ENCODE measurements at places on chromosomes 1 and 21. TPM values are rescaled to one million over a fixed set of nuclear protein-coding genes. Genes with fewer than 3 reads are reported as not detected.

- H3K27me3 ChIP-seq, result no peaks in the 10 kb centered on the region
- H3K4me3 ChIP-seq, result no peak overlapping the region
- peaks cover 26% of the 10 kb centered on the region for H3K36me3 ChIP-seq
- H3K4me1 ChIP-seq, result no peaks in the 10 kb centered on the region
- H3K27ac ChIP-seq, result no peak overlapping the region
- no peak for DNase-seq
Observed at GRCh38 chr1:114453361-114453784, 57.6 kb downstream of the TRIM33 start.

GRCh38 chr1:33805988-33806387 is 57.9 kb upstream of the HMGB4 start:
- H3K4me3 ChIP-seq, result no peak overlapping the region
- peaks cover 17% of the 10 kb centered on the region for H3K27me3 ChIP-seq
- H3K27ac ChIP-seq, result no peak overlapping the region
- H3K4me1 ChIP-seq, result no peaks in the 10 kb centered on the region

DNA sequence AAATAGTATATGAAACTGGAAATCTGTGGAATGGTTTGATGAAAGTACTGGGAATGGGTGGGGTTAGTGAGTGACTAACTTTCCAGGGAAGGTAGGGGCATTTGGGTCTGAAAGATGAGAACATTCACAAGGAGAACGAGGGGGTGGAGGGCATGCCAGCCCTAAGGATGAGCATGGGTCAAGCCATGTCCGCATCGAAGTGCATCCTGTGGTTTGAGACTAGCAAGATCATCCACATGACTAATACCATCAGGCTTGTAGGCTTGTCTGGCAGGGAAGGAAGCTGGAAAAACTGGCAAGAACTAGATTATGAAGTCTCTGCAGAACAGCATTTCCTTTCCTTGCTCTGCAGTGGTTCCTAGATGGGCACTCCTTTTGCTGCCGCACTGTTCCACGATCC is 70.4 kb upstream of the UBE2U start:
- no peak overlapping the region for H3K4me3 ChIP-seq
- no peak for DNase-seq
- H3K36me3 ChIP-seq, result no peaks in the 10 kb centered on the region
- no peaks in the 10 kb centered on the region for H3K4me1 ChIP-seq
- H3K27me3 ChIP-seq, result no peaks in the 10 kb centered on the region

DNA sequence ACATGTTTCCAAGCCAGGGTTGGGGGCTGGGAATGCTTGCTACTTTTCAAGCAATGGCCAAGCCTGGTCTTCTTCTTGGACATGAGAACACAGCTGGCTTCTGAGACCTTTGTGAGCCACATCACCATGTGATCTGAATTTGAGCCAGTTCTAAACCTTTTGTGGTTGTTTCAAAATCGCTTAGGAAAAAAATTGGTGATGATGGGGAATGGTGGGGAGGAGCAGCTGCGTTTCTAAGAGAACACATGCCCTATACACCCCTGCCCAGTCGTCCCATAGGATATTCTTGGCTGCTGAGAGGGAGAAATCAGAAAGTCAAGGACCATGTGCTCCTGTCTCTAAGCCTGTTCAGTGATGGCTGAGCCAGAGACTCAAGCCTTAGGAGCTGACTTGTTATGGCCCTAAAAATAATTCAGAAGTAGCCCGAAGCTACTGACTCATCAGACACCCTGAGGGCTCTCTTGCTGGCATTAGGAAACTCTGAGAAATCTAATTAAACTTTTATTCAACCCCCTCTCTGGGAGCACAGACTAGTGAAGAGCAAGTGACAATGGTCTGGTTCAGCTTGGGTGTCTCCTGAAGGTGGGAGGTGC is 30.5 kb downstream of the CCDC185 start:
- no peak overlapping the region for H3K4me3 ChIP-seq
- no peaks in the 10 kb centered on the region for H3K27me3 ChIP-seq
- no peaks in the 10 kb centered on the region for H3K4me1 ChIP-seq
- no peaks in the 10 kb centered on the region for H3K36me3 ChIP-seq

DNA sequence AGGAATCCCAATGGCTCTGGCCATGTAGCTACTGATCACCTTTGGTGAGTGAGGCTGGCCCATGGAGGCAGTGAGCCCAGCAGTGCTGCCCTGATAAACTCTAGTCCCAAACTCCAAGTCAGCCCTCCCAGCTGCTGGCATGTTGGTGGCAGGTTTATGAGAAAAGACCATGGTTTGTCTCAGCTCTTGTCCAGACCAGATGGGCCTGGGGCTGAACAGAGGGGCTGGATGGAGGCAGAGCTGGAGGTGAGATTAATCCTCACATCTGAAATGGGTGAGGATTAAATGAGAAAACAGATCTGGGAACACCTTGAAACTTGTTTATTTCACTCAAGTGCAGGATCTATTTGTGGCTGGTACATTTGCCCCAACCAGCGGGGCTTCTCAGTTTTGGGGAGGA is 3.2 kb downstream of the TMEM269 start:
- peaks cover 4% of the 10 kb centered on the region for H3K4me1 ChIP-seq
- no peak overlapping the region for H3K27ac ChIP-seq
- H3K4me3 ChIP-seq, result no peak overlapping the region
- DNase-seq, result no peak

DNA sequence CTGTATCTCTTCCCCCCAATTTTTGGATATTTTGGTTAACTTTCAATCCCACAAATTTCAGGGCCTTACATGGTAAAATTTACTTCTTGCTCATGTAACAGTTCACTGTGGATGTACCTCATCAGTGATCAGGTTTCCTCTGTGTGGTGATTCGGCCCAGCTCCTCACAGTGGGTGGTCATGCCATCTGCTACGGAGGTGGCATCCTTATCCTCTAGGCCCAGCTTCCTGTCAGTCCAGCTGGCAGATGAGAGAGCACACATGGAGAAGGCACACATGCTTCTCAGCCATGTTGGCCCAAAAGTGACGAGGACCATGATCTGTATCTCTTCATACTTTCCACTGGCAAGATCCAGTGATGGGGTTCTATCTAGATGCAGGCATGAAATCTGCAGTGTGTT is 27.2 kb downstream of the PCBP3 start:
- no peak overlapping the region for H3K4me3 ChIP-seq
- no peaks in the 10 kb centered on the region for H3K4me1 ChIP-seq
- no peaks in the 10 kb centered on the region for H3K36me3 ChIP-seq
- H3K27me3 ChIP-seq, result no peaks in the 10 kb centered on the region
- H3K27ac ChIP-seq, result no peak overlapping the region
- no peak for DNase-seq

DNA sequence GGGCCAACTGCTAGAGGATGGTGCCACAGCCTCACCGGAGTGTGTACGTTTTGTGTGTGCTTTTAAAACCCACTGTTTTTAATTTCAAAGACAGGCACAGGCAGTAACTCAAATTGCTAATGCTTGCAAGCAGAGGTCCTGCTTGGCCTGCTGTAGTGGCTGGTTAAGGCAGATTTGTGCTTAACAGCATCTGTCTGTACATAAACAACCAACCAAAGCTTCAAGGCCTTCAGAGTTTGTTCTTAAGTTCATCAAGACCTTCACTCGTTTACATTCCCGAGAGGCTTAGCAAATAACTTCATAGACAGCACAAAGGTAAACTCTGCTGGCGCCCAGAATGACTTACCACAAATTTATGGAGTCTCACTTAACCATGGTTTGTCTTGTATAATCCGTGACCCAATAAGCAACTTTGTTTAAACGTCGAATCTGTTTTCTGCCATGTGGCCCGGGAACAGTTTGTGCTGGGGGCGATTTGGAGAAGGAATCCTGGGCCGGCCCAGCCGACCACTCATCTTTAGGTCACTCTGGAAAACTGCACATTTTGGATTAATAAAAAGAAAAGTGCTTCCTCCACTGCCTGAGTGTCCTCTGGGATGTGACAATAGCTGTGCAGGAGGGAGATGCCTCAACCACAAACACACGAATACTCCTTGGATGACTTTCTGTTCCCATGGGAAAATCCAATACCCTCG is 58.1 kb downstream of the CAPZB start:
- H3K27ac ChIP-seq, result peak overlapping the region; percentile 85
- H3K4me3 ChIP-seq, result no peak overlapping the region
- no peaks in the 10 kb centered on the region for H3K36me3 ChIP-seq
- no peaks in the 10 kb centered on the region for H3K27me3 ChIP-seq

The GBP6 gene
- total RNA-seq, result not detected
